Thoracic aorta (tissue), 2 donors: ENCODE measurements at places on chromosomes 4 and X.

DNA sequence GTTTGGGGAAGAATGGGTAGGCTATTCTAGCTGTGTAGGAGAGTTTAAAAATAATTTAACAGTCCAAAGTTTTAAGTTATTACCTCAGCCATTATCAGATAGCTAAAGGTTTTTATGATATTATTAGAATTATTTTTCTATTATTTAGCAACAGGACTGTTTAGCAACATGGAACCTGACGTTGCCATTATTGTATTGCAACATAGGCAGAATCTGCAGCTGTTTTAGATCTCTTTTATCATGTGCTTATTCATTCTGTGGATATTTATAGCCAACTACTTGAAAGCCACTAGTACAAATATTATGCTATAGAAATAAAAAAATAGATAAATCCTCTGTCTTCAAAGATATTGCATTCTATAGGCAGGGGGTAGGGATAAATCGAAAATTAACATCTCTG, 382.0 kb upstream of the TRAM1L1 start:
- H3K27ac ChIP-seq = no peak overlapping the region
- H3K4me3 ChIP-seq = no peak overlapping the region
- no peaks in the 10 kb centered on the region for H3K4me1 ChIP-seq
- no peak for DNase-seq
- no peaks in the 10 kb centered on the region for H3K27me3 ChIP-seq

DNA sequence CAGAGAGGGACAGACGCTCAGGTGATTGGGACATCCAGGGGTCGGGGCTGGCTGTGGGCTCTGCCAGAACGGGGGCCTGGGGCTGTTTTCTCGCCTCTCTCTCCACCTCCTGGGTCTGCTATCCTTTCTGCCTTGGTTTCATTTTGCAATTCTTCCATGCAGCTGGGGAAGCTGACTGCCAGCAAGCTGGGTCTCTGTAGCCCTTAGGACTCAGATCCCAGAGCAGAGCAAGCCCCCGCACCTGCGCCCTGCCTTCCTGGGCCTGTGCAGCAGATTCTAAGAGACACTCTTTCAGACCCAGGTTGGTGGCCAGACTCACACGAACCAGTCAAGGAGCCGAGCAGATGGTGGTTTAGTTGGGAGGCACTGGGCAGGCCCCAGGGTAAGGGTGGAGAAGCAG, 59.1 kb upstream of the GRPEL1 start:
- no peak overlapping the region for H3K27ac ChIP-seq
- H3K36me3 ChIP-seq = no peaks in the 10 kb centered on the region
- H3K4me3 ChIP-seq = no peak overlapping the region
- H3K4me1 ChIP-seq = no peaks in the 10 kb centered on the region

- H3K4me3 ChIP-seq = no peak overlapping the region
- no peaks in the 10 kb centered on the region for H3K4me1 ChIP-seq
- DNase-seq = no peak
- no peak overlapping the region for H3K27ac ChIP-seq
- H3K36me3 ChIP-seq = no peaks in the 10 kb centered on the region
- H3K27me3 ChIP-seq = no peaks in the 10 kb centered on the region
Observed at GRCh38 chr4:158965226-158965625, 137.7 kb upstream of the RAPGEF2 start.

GRCh38 chr4:179472164-179472563, 2029.9 kb upstream of the AGA start:
- no peak overlapping the region for H3K27ac ChIP-seq
- no peaks in the 10 kb centered on the region for H3K36me3 ChIP-seq
- H3K4me1 ChIP-seq = no peaks in the 10 kb centered on the region
- no peak for DNase-seq
- no peaks in the 10 kb centered on the region for H3K27me3 ChIP-seq

DNA sequence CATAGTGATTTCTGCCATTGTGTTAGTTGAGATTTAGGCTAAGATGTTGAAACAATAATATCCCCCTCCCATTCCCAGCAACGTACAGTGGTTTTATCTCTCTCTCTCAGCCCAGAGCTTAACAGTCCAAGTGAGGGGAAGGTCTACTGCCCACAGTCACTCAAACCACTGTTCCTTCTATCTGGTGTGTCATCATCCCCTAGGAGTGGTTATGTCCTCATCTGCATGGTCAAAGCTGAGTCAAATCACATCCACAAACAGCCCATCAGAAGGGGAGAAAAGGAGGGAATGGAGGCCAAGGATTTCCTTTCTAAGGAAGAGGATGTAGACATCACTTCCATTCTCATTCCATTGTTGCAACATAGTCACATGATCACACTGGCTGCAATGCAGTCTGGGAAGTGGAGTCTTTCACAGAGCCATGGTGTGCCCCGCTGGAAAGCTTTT, 42.8 kb upstream of the CHRNA9 start:
- H3K36me3 ChIP-seq = no peaks in the 10 kb centered on the region
- H3K4me3 ChIP-seq = no peak overlapping the region
- no peak overlapping the region for H3K27ac ChIP-seq
- no peaks in the 10 kb centered on the region for H3K4me1 ChIP-seq
- no peaks in the 10 kb centered on the region for H3K27me3 ChIP-seq

- no peaks in the 10 kb centered on the region for H3K27me3 ChIP-seq
- H3K36me3 ChIP-seq = no peaks in the 10 kb centered on the region
- H3K4me1 ChIP-seq = no peaks in the 10 kb centered on the region
- no peak overlapping the region for H3K27ac ChIP-seq
- DNase-seq = no peak
Observed at GRCh38 chrX:119981286-119982070, 37.9 kb upstream of the NKAP start.
